ENCODE measurements at places on chromosomes 4 and X.
A peak's percentile ranks its signal among the peaks of the same experiment; 100 is the strongest.

- peak; percentile 57 for DNase-seq
These were observed 490.6 kb downstream of the IL15 start for GRCh38 chr4:142126890-142127497.

GRCh38 chrX:112761242-112762207 lies 79.1 kb downstream of the AMOT start:
- DNase-seq: no peak

- no peak for DNase-seq
These were observed 19.7 kb upstream of the GPAT3 start for GRCh38 chr4:83516042-83516772.

GRCh38 chrX:151899622-151900021 lies 13.1 kb upstream of the MAGEA4 start:
- DNase-seq: no peak

GRCh38 chr4:168511780-168512489 lies 15.1 kb downstream of the PALLD start:
- no peak for DNase-seq

DNA sequence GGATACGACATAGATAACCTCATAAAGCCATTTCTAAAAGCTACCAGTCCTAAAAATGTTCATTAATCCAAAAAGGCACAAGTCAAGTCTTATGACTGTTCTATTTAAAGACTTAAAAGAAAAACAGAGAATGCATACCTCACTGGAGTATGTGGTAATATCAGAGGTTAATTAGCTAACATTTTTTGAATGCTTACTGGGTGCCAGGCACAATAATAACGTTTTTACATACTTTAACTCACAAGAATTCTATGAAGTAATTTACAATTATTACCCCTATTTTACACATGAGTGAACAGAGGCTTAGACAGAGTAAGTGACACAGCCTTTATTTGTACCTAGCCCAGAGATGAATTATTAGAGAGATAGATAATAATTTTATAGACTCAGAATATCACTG lies 207.5 kb downstream of the PDGFC start:
- DNase-seq: no peak

- DNase-seq: peak; percentile 52
These were observed 654 bp upstream of the DDIT4L start for GRCh38 chr4:100190643-100191600.

DNA sequence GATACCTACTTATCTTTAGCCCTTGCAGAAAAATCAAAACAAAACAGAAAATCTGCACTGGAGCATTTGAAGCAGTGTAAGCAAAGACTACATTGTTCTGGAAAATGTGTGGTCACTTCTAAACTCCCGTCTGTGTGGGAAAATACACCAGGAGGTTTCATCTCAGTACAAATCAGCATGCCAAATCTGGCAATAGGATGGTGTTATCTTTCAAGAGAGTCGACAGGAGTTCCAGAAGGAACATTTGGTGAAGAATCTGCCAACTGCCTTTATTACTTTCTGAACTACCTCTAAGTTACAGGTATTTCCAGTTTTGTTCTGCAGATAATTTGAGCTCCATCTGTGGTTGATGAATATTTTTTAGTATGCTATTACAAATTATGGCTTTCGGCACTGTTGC lies 1348.0 kb downstream of the RAPGEF2 start:
- DNase-seq: no peak

GRCh38 chr4:84697159-84697558 lies 114.2 kb downstream of the CDS1 start:
- DNase-seq: no peak

DNA sequence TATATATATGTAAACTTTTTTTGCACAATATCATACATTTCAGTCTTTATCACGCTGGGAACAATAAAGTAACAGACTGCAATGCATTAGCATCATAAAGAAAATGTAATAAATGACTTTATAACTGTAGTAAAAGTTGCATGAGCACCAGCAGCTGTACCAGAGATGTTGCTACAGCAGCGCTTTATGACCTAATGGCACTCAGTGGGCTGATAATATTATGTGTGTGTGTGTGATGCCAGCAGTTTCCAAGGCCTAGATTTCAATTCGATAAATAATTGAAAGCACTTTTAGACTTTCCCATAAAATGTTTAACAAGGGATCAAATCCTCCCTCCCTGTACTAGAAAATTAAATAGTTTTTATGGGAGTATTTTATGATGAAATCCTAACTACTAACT lies 367.6 kb upstream of the AGA start:
- DNase-seq: no peak

DNA sequence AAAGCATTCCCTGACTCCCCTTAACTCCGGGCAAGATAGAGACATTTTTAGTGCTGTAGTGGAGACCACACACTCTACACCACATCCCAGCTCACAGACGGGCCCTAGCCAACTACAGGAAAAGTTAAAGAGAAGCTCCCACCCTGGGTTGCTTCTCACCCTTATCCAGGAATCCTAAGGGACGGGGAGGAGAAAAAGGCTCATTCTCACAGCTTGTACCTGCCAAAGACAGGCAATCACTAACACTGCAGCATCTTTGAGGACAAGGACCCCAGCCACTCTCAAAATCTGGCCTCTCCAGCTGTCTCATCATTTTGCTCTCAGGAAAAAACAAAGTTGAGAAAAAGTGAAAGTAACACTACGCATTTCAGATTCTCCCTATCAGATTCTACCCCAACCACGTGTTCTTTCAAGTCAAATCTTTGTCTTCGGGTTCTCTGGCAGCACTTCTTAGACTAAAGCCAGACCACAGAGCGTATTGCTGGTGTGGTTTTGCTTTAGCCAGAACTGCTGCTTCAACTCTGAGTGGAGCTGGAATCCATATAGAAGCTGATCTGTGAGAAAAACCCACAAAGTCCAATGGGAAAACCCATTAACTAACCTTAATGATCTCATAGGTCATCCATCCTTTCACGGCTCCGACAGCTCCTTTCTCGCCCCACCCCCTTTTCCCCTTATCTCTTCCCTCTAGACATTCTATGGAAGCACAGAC lies 605.9 kb upstream of the DIPK2B start:
- no peak for DNase-seq

DNA sequence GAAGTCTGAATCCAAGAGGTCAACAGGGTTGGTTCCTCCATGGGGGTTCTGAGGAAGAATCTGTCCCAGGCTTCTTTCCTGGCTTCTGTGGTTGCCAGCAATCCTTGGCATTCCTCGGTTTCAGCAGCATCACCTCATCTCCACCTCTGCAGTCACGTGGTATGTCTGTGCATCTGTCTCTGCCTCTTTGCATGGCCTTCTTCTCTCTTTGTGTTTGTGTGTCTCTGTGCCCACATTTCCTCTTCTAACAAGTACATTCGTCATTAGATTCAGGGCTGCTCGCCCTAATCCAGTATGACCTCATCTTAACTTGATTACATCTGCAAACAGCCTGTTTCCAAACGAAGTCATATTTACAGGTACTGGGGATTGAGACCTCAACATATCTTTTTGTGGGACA lies 114.0 kb downstream of the BCOR start:
- no peak for DNase-seq

DNA sequence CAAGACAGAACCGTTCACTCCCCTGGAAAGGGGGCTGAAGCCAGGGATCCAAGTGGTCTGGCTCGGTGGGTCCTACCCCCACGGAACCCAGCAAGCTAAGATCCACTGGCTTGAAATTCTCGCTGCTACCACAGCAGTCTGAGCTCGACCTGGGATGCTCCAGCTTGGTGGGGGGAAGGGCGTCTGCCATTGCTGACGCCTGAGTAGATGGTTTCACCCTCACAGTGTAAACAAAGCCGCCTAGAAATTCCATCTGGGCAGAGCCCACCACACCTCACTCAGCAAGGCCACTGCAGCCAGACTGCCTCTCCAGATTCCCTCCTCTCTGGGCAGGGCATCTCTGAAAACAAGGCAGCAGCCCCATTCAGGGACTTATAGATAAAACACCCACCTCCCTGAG lies 13.4 kb upstream of the PBDC1 start:
- DNase-seq: no peak

DNA sequence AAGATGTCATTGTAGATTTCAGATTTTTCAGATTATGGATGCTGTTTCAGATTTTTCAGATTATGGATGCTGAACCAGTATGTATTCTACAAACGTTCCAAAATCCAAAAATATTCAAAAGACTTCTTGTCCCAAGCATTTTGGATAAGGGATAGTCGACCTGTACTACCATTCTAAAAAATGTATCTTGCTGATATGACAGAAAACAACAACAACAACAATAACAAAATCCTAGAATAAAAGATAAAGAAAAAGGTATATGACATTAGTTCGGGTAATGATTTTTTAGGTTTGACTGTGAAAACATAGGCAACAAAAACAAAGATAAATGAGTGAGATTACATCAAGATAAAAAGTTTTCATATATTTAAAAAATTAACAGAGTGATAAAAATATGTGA lies 122.1 kb downstream of the GABRA2 start:
- DNase-seq: no peak

DNA sequence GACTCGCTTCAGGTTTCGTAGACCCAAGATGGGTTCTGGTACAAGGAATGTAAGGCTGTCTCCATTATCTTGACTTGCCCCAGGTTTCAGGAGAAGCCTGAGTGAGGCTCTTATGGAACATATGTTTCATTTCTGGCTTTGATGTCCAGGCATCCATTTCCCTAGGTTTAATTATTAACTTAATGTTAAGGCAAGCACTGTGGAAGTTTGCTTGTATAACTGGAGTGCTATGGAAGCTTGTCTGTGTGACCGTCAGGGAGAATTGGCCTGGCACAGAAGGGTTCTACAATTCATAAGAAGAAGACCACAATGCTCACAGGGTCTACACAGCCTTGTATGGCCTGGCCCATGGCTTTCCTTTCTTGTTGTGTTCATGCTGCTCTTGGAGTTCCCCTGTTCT lies 47.2 kb upstream of the PPP1R2C start:
- no peak for DNase-seq

- DNase-seq: no peak
These were observed 353.9 kb downstream of the GPAT3 start for GRCh38 chr4:83889802-83890201.

DNA sequence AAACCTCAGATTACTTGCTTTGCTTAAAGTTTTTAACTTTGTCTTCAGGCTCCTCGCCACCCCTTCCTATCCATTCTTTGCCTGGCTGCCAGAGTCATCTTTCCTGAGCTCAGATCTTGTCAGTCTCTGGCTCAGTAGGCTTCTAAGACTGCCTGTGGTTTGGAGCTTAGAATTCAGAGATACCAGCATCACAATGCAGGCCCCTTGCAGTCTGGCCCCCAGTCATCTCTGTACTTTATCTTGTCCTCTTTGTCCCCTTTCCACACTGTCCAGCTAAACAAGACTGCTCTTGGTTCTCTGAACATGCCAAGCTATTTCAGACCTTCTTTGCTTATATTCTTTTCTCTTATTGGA lies 3.0 kb downstream of the KIAA0232 start:
- DNase-seq: no peak

GRCh38 chr4:25624616-25625015 lies 31.0 kb upstream of the SLC34A2 start:
- no peak for DNase-seq

DNA sequence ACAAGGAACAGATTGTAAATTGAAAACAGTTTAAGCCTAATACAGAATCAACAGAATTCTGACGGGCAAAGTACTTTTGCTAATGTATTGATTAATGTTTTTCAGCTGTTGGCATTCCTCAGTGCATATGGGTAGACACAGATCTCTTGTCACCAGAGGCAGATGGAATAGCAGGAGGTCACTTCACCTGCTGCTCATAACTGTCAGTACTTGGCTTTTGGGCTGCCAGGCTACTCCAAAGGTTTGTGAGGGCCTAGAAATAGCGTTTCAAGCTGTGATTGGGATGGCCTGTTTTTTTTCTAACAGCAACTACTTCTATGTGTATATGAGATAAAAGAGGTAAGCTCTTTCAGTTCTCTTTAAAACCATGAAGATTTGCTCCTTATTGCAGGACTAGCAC lies 307.5 kb upstream of the ANXA10 start:
- peak; percentile 80 for DNase-seq

DNA sequence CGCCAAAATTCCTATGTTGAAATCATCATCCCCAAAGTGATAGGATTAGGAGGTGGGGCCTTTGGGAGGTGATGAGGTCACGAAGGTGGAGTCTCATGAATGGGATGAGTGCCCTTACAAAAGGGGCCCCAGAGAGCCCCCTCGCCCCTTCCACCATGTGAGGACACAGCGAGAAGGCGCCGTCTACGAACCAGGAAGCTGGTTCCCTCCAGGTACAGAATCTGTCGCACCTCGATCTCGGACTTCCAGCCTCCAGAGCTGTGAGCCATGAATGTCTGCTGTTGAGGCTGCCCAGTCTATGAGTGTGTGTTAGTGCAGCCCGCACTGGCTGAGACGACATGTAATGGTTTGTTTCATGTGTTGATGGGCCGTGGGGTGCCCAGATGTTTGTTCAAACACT lies 60.3 kb downstream of the PRKX start:
- DNase-seq: no peak

GRCh38 chr4:48033825-48034413 lies 17.3 kb downstream of the NIPAL1 start:
- DNase-seq: peak; percentile 58

- DNase-seq: no peak
These were observed 2023.7 kb downstream of the ARAP2 start for GRCh38 chr4:34220601-34221000.

DNA sequence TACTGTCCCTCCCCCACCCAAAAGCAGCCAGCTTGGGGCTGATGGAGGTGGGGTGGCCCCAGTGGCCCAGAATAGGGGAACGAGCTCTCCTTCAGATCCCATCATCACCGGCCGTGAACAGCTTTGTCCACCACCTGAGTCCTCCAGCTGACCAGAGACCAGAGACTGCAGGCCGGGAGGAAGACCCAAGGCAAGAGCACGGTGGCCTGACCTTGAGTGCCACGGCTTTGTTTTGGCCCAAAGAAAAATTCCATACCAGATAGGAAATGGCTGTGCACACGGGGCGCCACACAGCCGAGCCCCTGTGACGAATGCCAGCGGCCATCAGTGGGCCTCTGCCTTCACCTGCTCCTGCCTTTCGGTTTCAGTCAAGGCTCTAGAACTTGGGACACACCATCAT lies 5.2 kb downstream of the HMX1 start:
- no peak for DNase-seq

GRCh38 chrX:45351478-45351877 lies 150.8 kb upstream of the DIPK2B start:
- DNase-seq: no peak

GRCh38 chrX:6644411-6644810 lies 109.5 kb upstream of the VCX3A start:
- DNase-seq: no peak

DNA sequence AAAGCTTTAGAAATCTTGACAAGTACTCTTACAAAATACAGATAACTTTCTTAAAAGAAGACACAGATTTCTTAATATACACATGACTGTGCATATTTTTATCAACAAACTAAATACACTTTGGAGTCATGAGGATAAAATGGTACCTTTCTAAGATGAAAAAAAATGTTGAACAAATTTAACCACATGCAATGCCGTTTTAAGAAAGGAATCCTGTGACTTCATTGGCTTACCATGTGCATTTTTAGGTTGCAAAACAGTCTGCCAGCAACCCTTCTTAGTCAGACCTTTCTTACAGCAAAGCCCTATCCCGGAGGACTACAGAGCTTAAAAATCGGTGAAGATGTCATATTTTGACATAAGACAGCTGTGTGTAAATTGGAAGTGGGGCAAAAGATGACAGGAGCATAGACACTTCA lies 51.7 kb downstream of the GASK1B start:
- no peak for DNase-seq
